ENCODE measurements at places on chromosomes 12 and 14.

DNA sequence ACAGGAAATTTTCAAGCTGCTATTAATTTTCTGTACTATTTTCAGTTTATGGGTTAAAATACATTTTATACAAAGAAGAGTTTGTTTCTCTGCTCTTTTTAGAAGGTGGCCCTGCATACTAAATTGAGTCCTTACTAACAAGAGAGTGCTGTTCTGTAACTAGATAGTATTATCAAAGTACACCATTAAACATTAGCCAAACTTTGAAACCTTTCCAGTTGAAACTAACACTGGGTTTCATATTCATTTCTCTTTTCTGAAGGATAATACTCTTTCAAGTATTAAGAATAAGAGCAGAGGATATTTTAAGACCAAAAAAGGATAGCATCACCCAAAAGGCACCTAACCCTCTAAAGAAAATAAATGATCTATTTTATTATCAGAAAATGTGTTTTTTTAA is 47.2 kb downstream of the PEBP1 start:
- DNase-seq: no peak

GRCh38 chr14:33773205-33774030 is 177.5 kb downstream of the EGLN3 start:
- DNase-seq: no peak

GRCh38 chr12:98274430-98275130 is 240.8 kb upstream of the TMPO start:
- peak; percentile 31 for DNase-seq

DNA sequence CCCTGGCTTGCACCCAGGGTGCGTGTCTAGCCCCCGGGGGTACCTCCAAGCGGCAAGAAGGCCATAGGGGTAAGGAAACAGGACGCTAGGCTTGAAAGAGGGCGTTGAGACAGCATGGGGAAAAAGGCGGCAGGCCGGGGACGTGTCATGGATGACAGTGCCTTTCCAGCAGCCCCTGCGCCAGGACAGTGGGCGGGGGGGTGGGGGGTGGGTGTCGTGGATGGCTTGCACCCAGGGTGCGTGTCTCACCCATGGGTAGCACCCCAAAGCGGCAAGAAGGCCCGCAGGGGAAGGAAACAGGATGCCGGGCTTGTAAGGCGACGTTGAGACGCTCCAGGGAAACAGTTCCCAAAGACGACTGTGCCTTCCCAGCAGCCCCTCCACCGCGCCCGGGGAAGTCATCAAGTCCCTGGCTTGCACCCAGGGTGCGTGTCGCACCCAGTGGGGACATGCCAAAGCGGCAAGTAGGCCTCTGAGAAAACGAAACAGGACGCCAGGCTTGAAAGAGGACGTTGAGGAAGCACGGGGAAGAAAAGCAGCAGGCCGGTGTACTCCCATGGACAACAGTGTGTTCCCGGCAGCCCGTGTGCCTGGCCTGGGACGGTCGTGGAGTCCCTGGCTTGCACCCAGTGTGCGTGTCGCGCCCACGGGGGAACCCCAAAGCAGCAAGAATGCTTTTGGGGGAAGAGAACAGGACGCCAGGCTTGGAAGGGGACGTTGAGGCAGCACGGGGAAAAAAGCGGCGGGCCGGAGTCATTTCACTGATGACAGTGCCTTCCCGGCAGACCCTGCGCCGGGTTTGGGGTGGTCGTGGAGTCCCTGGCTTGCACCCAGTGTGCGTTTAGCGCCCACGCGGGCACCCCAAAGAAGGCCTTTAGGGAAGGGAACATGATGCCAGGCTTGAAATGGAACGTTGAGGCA is 163.5 kb upstream of the ALG10B start:
- DNase-seq: no peak

GRCh38 chr12:8096281-8096915 is 14.3 kb downstream of the NECAP1 start:
- no peak for DNase-seq

GRCh38 chr14:94127330-94127729 is 2.1 kb downstream of the IFI27L2 start:
- DNase-seq: no peak

GRCh38 chr14:67554341-67554740 is 21.3 kb downstream of the PLEKHH1 start:
- no peak for DNase-seq

- DNase-seq: no peak
Measured at GRCh38 chr14:95055318-95055717, 102.0 kb downstream of the DICER1 start.

- no peak for DNase-seq
Measured at GRCh38 chr14:43647302-43647701, 859.8 kb downstream of the FSCB start.

- peak; percentile 43 for DNase-seq
Measured at GRCh38 chr12:117159674-117160073, 30.6 kb downstream of the FBXO21 start.

DNA sequence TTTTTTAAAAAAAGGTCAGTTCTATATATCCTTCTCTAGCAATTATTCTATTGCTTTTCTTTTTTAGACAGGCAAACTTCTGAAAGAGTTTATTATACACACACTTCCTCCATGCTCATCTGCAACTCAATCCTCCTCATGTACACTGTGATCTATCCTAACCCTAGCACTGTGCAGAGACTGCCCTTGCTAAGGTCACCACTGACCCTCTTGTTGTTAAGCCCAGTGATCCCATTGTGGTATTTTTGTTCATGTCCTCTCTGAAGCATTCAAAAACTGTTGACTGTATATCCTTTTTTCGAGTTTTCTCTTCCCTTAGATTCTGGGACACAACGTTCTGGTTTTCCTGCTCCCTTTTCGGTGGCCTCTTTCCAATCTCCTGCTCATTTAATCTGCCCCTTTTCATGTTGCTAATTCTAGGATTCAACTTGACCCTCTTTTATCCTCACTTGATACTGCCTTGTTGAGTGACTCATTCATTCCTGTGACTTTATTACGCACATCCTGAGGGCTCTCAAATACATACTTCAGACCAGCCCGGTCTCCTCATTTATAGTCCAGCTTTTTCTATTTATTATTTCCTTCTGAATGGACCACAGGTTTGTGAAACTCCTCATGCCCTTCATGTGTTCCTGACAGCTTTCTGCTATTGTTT is 53.9 kb upstream of the PTPRB start:
- no peak for DNase-seq

DNA sequence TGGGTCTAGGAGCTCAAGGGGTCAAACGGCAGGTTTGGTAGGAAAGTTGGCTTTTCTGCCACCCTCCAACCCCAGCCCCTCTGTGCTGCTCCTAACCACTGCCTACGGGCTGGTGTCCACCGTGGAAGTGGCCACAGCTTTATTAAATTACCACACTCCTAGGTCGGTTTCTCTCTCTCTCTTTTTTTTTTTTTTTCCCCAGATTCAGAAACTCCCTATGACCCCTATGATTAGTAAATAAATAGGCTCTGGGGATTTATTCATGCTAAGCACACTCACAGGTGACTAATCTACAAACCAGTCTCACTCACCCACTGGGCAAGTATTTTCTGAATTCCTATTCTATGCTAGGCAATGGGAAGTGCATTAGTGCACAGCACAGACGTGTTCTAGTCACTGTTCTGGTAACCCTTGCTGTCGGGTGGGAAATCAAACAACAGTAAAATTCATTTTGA is 8.7 kb upstream of the DDX47 start:
- DNase-seq: no peak

GRCh38 chr14:100107236-100107635 is 42.0 kb downstream of the EVL start:
- no peak for DNase-seq

DNA sequence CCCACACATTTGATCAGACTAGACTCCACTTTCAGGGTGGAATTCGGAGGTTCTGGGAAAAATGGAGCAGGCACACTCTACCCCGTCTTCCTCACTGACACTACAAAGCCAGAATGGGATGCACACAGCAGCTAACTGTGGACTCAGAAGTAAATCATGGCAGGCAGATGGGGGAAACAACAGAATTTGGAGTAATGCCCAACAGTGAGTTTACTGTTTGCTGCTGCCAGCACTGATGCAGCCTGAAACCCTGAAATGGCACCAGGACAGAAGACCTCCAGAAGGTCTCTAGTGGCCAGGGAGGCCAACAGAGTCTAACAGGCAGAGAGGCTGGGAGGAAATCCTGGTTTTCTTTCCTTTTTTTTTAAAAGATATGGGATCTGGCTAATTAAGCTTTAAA is 24.6 kb downstream of the KCTD10 start:
- DNase-seq: no peak

DNA sequence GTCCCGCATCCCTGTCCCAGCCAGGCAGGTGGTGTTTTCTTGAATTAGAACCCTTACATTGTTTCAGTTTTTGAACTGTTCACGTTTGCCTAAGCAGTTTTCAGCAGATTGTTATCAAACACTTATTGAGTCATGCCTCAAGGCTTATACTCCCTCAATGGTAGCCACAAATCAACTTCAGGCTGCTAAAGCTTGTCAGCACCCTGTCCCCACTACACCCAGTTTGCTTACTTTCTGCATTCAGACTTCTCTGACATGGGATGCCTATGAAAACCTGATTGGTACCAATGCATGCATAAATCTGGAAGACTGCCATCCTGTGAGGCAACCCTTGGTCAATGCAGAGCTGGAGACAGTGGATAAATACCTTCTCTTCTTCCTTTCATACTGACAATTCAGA is 225.4 kb downstream of the BTG1 start:
- peak; percentile 47 for DNase-seq

DNA sequence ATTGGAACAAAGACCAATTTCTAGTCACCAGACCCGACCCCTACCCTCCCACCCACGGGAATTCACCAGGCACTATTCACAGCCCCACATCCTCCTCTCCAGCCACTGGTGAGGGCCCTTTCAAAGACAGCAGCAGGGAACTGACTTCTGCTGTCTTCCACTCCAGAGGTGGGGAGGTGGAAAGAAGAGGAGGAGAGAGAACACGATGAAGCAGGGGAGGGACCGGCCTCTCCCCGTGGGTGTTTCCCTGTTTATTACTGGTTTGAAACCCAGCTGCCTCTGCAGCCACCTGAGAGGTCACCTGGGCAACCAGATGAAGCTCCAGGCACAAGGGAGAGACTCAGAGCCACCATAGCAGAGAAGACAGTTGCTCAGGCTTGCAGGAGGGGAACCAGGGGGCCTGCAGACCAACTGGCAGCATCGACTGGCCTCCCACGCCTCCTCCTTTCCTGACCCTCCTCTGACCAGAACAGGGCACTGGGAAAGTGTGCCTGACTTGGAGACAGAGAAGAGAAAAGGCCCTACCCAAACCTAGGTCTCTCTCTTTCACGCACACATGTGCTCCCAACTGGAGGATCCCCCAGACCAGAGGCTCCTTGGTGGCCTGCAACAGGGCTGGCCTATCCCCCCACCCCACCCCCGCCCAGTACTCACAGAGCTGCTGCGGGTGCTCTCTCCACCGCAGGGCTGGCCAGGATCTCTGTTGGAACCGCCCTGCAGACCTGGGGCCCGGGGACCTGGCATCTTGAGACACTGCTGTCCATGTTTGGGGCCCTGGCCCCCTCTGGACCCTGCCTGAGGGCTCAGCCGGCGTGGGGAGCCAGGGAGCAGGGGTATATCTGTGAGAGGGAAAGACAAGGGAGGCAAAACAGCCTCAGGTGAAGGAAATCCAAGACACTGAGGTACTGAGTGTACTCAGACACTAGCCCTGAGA is 22.8 kb downstream of the ANO2 start:
- no peak for DNase-seq

DNA sequence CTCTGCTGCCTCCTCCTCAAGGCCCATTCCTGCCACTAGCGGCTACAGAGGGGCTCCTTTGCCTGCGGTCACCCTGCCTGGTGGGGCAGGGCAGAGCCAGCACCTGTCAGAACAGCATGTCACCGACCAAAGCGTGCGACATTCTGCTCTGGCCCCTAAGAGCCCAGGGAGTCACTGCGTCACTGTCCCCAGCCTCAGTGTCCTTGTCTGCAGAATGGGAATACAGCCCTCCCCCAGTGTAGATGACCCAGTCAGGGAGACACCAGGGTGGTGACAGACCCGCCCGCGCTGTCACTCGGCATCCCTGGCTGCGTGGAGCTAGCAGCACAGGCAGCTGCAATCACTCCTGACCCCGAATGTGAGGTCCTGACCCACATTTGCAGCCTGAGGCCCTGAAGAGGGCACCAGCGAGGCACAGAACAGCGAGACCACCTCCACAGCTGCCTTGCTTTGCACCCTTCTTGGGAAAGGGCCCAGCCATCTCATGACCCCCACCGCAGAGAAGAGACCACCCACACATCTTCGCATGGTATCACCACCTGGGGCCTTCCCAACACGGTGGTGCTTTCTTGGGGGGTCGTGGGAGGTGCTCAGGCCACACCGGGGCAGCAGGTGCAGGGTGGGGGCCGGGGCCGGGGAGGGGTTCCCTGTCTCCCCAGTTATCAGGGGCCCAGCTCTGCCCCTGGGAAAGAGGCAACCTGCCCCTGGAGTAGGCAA is 2.5 kb downstream of the AHNAK2 start:
- DNase-seq: peak; percentile 21

- no peak for DNase-seq
Measured at GRCh38 chr12:115305867-115306266, 621.9 kb upstream of the TBX3 start.

GRCh38 chr12:131555197-131555846 is 155.6 kb upstream of the SFSWAP start:
- DNase-seq: no peak
